Bronchial epithelial cell (primary cell): ENCODE measurements at places on chromosomes 4 and X.
A peak's percentile ranks its signal among the peaks of the same experiment; 100 is the strongest.

GRCh38 chr4:185378264-185378663 is 17.5 kb downstream of the LRP2BP start:
- no peak for DNase-seq

DNA sequence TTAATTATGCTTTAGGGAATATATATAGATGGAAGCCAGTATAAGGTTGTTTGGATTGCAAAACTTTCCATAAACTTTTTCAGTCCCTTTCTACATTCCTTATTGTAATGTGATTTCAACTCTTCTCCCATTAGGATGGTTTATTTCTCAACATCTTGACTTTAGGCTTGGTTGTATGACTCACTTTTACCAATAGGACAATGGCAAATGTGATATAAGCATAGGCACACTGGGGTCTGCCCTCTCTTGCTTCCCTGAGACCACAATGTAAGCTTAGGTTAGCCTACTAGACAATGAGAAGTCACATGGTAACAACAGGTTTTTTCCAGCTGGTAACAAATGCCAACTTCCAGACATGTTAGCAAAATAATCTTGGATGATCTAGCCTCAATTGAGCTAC is 163.3 kb upstream of the RBPJ start:
- DNase-seq = no peak

DNA sequence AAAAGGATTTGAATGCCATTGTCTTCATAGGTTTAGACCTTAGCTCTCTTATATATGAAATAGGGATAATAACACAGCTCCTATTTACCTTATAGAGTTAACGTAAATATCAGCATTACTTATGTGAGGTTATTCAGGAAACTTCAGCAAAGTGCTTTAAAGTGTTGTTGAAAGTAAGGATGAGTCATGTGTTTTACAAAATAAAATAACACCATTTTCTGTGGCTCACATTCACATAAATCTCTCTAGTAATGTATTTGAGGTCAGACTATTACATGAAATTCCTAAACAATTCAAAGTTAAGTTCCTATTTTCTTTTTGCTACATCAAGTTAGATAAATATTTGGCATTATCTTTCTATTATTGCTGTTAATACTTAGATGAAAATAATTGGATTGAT is 2.9 kb downstream of the GNRHR start:
- peak; percentile 32 for DNase-seq

- no peak for DNase-seq
These were observed 888.0 kb downstream of the PCDH18 start for GRCh38 chr4:136644279-136644678.

DNA sequence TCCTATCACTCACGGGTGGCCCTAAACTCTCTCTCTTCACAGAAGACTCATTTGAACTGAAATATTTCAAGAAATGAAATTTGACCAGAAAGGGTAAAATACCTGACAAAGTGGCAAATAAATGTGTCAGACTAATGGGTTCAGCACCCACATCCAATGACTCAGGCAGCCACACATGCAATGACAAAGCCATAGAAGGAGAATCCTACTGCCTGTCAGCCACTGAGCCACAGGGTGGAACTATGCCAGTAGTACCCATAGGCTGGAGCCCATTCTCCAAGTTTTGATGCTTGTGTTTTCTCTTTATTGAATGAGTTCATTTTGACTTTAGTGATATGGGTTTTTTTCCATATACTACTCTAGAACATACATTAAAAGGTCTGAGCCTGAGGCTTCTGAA is 179.0 kb downstream of the BEND2 start:
- DNase-seq = no peak

GRCh38 chr4:27009539-27009938 is 148.9 kb downstream of the STIM2 start:
- no peak for DNase-seq

DNA sequence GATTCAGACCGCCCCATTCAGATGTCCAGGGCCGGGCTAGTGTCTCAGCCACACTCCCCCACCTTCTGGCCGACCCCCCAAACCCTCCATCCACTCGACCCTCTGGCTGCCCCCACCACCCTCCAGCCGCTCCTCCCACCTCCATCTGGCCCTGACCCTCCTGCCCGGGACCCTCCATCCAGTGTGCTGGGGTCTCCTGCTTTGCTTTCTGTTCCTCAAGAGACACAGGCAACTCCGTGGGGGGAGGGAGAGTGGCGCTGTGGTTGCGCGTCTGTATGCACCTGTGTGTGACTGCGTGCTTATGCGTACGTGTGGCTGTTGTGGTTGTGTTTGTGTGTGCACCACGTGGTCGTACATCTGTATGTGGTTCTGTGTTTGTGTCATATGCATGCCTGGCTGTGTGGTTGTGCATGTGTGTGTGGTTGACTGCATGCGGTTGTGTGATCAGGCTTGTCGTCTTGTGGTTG is 33.3 kb downstream of the CPLX1 start:
- no peak for DNase-seq

DNA sequence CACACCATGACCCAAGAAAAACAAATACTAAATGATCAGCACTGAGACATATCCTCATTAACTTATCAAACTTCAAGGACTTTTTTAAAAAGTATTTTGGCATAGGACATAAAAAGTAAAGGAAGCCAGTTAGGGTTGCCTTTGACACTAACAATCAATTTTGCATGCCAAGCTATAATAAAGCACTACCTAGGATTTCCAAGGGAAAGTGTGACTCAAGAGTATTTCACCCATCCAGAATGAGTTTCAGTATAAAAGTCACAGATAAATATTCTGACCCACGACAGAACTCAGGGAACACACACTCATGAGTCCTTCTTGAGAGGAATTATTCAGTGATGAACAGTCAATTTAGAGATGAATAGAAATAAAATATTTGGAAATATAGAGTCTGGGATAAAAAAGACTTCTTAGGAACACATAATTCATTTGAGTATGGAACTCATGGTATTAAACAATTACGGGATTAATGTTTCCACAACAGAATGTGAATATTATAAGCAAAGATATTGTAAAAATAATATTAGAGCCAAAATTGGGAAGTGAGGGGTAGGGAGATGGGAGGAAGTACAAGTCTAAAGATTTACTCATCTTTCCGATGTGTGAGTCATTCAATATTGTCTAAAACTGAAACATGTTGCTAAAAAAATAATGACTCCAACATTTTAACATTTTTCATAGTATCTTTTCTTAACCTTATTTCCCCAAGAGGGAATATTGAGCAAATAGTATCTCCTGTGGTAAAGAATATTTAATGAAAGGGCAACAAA is 143.5 kb upstream of the LNX1 start:
- peak; percentile 43 for DNase-seq

- DNase-seq = no peak
These were observed 17.7 kb downstream of the IL3RA start for GRCh38 chrX:1354036-1355019.

DNA sequence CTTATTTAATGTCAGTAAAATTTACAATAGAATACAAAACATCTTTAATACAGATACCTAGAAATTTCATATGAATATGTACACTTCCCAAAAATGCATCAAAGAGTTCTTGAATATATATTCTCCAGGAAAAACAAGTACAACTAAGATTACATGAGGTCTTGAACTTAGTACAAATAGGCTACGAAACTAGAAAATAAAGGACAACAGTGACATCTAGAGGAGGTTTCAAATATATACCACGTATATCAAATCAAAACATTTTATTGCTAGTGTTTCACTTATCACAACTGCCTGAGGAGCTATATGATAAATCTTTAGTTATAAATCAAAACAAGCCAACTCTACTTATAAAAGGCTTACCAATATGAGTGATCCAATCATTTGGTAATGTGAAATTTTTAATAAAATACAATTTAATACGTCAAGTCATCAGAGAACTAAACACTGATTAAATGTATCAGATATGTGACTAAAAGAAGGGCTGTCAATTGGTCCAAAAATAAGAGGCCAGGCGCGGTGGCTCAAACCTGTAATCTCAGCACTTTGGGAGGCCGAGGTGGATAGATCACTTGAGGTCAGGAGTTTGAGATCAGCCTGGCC is 36.6 kb downstream of the ANAPC10 start:
- DNase-seq = peak; percentile 58

DNA sequence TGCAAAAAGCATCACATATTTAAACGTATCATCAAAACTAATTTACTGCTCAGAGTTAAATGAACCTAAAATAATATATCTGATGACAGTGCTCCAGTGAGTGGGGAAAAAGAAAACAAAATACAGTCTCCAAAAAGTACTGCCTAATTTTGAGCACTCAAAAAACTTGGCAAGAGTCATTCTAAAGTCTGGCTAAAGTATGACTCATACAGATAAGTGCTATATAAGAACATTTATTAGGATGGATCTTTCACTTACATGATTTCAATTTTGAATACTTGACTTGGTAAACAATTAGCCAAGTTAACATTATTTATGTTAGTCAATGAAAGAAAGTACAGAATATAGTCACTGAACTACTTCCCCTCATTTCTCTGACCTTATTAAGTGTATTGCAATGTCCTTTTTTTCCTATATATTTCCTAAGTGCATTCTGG is 27.2 kb downstream of the FBXO8 start:
- DNase-seq = peak; percentile 56
